ENCODE measurements at places on chromosomes 1 and 21. TPM values are rescaled to one million over a fixed set of nuclear protein-coding genes. Genes with fewer than 3 reads are reported as not detected.
A peak's percentile ranks its signal among the peaks of the same experiment; 100 is the strongest.

The KRTAP11-1 gene
- not detected for polyA plus RNA-seq

The KRTAP21-1 gene
- not detected for polyA plus RNA-seq

The KIF17 gene
- 7.5 TPM for polyA plus RNA-seq

The LCE3E gene
- not detected for polyA plus RNA-seq

The OR10J1 gene
- polyA plus RNA-seq = not detected

The SEMA4A gene
- 1.1 TPM for polyA plus RNA-seq

The NCMAP gene
- 0.01 TPM for polyA plus RNA-seq

The MAP3K7CL gene
- polyA plus RNA-seq = 3.2 TPM

The ERG gene
- 9.5 TPM for polyA plus RNA-seq

The IRF2BP2 gene
- 54.0 TPM for polyA plus RNA-seq

GRCh38 chr1:220957233-220957605, 78.0 kb downstream of the HLX start:
- DNase-seq = no peak

- no peak for DNase-seq
Measured at GRCh38 chr1:54854381-54855020, 32.5 kb downstream of the DHCR24 start.

GRCh38 chr1:94934551-94934950, 7.6 kb upstream of the CNN3 start:
- DNase-seq = no peak

DNA sequence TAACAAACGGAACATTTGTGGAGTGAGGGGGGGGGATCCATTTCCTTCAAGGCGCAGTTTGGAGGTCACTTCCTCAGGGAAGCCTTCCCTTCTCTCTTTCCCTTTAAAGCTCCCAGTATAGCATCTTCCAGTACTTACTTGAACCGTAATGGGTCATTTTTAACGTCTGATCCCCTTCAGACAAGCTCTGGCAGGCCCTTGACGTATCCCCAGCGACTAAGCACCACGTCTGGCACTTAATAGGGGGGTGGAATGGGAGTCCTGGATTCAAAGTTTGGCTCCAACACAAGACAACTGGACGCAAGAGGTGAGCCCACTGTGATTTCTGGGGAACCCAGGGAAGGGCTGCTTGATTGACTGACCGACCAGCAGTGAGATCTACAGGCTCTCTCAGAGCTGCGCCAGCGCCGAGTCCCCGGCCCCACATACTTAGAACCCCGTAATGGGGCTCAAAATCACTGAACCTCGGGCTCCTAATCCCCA, 441 bp downstream of the YARS1 start:
- DNase-seq = no peak

- DNase-seq = no peak
Measured at GRCh38 chr1:234886081-234886984, 242.3 kb downstream of the TOMM20 start.

GRCh38 chr1:183147735-183148134, 38.3 kb upstream of the LAMC2 start:
- no peak for DNase-seq

- no peak for DNase-seq
Measured at GRCh38 chr1:184755226-184756065, 788 bp upstream of the EDEM3 start.

GRCh38 chr1:158398818-158399514, at the start of gene OR10T2:
Gene OR10T2 (minus strand): TSS chr1:158399466. CDS start chr1:158399466, 0 bp downstream.
- DNase-seq = no peak

GRCh38 chr1:185539277-185539943, 194.8 kb upstream of the HMCN1 start:
- DNase-seq = no peak

- no peak for DNase-seq
Measured at GRCh38 chr1:52234014-52234413, 92.1 kb downstream of the ZFYVE9 start.

DNA sequence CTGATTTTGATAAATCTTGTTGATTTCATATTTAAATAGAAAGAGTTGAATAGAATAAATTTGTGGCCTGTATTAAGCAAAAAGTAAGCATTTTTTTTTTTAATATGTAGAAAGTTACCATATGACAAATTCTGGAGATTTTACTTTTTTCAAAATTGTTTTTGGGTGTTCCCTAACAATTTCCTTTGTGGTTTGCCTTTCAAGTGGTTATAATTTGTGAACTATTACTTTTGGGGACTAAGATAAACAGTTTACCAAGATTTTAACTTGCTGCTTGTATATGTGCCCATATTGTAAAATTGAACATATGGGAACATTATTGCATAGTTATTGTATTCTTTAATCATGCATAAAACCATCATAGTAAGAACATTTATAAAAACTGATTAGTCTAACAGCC, 34.6 kb downstream of the SLC30A7 start:
- DNase-seq = no peak

DNA sequence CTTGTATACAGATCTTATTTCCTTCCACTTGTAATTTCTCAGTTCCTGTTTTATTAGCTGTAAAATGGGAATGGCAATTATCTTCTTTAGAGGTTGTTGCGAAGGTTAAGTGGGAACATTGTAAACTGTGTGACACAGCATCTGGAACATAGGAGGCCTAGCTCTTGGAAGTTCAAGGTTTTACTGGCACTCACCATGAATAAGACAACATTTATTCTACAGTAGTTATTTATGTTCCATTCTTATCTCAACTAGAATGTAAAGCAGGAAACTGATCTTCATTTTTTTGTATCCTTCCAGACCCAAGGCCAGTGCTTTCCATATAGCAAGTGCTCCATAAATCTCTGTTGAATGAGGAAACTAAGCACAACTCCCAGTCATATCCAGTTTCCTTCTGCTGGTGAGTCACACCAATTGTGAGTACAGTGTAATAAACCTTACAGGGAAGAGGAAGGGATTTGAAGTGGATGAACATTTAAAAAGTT, 1.4 kb downstream of the BCL10 start:
- no peak for DNase-seq

- DNase-seq = no peak
Measured at GRCh38 chr1:215292932-215293331, 210.4 kb downstream of the KCNK2 start.

- no peak for DNase-seq
Measured at GRCh38 chr21:39189857-39190604, 6.8 kb upstream of the PSMG1 start.

DNA sequence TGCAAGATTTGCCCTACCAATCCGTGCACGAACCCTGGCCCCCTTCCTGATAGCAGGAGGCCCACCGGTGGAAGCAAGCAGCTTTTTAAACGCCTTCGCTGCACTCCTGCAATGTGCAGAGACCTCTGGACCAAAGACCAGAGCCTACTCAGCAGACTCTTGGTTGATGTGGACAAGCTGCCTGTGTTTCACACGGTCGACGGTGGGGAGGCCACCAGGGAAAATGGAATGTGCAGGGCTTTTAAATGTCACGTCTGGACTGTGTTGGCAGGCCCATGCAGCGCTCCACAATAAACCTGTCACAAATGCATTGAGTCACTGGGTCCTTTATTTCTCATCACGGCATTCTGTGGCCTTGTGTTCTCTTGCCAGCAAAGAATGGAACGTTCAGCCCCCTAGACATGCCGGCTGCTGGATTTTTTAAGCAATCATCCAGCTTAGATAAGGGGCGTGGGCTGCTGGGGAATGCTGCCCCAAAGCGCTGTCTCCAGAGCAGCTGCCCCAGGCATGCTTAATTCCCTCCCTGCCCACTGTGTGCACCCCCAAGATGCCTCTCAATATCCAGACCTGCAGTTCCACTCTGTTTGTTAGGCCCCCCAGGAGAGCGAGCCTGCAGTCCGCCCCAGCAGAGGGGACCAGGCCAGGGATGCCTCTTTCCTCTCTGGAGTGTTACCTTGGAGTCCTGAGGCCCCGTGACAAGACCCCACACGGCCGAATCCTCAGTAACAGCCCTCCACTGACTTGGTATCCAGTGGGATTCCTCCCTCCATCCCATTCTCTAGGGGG, 71.3 kb downstream of the ATP5PO start:
- peak; percentile 22 for DNase-seq

- DNase-seq = no peak
Measured at GRCh38 chr1:51344602-51345299, 14.4 kb upstream of the TTC39A start.

DNA sequence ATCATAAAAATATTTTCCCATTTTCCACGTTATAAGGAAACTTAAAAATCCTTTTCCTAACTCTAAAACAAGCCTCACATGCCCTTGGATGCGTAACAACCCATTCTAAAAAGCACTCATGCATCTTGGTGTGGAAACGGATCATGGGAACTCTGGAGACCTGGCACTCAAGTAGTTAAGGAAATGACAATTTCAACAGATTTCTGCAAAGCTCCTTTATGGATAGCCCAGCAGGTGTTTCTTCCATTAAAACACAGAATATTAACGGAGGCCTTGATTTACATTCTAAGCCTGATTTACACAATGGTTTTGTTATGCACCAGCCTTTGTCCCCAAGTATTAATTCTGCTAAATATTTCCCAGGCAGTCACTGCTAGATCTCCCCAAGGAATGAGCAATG, 12.9 kb downstream of the PARS2 start:
- DNase-seq = no peak

GRCh38 chr1:8560611-8561544, 243.0 kb downstream of the SLC45A1 start:
- DNase-seq = no peak

GRCh38 chr1:2055911-2056575, 5.8 kb downstream of the PRKCZ start:
- no peak for DNase-seq

DNA sequence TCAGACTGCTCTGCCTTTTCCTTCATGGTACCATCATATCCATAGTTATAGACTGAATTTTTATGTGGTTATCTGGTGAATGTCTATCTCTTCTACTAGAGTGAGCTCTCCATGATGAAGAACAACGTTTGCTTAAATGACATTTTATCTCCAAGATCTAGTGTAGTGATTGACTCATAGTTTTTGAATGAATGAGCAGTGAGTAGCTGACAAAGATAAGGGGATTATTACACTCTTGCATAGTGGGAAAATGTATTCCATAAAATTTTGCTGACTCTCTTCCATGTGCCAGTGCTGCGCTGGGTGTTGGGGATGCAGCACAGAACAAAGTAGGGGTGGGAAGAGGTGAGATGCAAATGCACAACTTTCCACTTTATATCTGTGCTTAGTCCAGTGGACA, 147.7 kb downstream of the TGFB2 start:
- DNase-seq = no peak

- DNase-seq = no peak
Measured at GRCh38 chr1:2788506-2789163, 12.9 kb downstream of the TTC34 start.

GRCh38 chr1:10681296-10682107, 114.9 kb downstream of the CASZ1 start:
- no peak for DNase-seq

- DNase-seq = peak; percentile 37
Measured at GRCh38 chr1:167720965-167721616, 691 bp upstream of the MPZL1 start.

- no peak for DNase-seq
Measured at GRCh38 chr1:12338017-12338416, 108.2 kb downstream of the VPS13D start.

DNA sequence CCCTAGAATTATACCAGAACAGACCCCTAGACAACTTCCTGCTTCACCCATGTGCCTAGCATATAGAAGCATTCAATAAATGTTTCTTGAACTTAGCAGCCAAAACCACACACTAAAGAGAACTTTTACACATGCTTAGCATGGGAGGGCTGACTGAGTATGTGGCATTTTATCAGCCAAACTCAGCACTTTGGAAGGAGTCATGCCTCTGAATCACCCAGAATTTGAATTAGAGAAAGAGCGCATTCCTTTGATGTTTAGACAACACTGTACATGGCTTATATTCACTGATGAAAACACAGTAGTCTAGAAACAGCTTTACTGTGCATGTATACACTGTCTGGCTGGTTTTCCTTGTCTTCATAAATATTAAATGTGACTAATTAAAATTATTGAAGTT, 26.1 kb downstream of the SPAG17 start:
- DNase-seq = no peak

GRCh38 chr21:39033878-39034589, 149.2 kb downstream of the PSMG1 start:
- peak; percentile 31 for DNase-seq

DNA sequence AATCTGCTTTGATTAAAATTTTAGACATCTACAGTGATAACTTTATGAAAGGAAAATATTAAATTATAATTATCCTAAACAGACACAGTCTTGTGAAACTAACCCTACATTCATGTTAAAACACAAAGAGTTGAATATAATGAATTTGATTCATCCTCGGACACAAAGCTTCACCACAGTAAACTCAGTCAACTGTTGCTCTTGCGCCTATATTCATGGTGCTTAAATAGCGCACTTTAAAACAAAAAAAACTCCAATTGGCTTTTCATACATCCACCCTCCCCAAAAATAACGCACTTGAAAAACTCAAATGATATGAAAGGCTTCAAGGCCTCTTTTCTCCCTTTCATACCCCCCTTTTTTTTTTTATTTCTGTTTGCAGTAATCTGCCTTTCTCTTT, 260.3 kb downstream of the FAF1 start:
- no peak for DNase-seq

DNA sequence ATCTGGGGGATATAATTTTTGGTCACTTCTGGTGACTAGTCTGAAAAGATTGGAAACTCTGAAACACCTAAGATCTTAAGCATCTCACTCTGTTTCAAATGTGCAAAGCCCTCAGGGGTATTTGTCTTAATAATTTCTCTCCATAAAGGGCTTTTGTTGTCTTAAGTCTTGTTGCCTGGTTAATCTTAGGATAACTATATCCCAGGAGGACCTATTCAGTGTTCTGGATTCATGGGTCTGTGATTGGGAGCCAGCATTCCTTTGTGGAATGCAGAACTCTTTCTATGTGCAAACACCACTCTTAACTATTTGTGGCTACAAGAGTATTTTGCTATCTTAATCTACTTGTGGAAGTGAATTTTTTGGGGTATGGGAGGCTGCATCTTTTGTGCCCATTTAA, 1573.0 kb upstream of the PRMT6 start:
- no peak for DNase-seq

DNA sequence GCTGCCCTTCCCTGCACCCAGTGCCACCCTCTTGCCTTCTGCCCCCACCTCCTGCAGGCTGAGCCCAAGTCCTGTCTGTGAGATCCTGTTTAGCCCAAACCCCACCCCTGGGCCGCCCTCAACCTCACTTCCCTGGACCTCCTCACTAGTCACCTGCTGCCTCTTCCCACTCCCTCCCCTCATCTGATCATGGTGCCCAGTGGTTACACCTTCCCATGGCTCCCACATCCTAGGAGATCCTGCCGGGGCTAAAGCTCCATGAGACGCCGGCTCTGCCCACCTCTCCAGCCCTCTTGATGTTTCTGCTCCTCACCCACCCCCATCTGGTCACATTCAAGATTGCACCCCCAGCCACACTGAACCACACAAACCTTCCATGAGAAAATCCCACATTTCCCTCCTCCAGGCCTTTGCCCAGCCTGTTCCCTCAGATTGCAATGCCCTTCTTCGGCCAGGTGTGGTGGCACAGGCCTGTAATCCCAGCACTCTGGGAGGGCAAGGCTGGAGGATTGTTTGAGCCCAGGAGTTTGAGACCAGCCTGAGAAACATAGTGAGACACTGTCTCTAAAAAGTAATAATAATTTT, 17.0 kb downstream of the TTC39A start:
- no peak for DNase-seq

GRCh38 chr1:212902054-212902453, 44.0 kb downstream of the FLVCR1 start:
- no peak for DNase-seq
